ENCODE measurements at places on chromosomes 7 and 10. TPM values are rescaled to one million over a fixed set of nuclear protein-coding genes. Genes with fewer than 3 reads are reported as not detected.

The FRG2B gene
- not detected for total RNA-seq

The ZNF503 gene
- 18.1 TPM for total RNA-seq

The RBP3 gene
- not detected for total RNA-seq

The NEUROG3 gene
- total RNA-seq, result not detected

The IFIT1 gene
- total RNA-seq, result 1.5 TPM

The GBX1 gene
- total RNA-seq, result not detected

The LRIT1 gene
- total RNA-seq, result not detected
